ENCODE measurements at places on chromosomes 3 and 15.

- DNase-seq = no peak
Measured at GRCh38 chr3:52396011-52396906, 48.6 kb downstream of the SEMA3G start.

GRCh38 chr3:45985532-45986302, 9.9 kb downstream of the FYCO1 start:
- no peak for DNase-seq

DNA sequence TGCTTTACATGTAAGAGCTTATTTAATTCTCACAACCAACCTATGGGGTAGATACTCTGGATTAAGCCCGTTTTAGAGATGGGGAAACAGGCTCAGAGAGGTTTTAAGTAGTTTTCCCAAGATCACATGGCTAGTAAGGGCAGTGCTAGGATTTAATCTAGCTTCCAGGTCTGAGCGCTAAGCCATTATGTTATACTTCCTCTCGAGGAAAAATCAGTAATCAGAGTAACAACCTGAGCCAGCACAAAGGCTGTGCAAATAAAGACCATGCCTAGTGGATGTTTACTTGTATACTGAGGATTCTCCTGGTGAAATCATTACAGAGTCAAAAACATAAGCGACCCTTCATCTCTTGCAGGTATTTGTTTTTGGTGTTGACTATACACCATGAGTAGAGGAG, 9.0 kb downstream of the FSTL1 start:
- DNase-seq = no peak

DNA sequence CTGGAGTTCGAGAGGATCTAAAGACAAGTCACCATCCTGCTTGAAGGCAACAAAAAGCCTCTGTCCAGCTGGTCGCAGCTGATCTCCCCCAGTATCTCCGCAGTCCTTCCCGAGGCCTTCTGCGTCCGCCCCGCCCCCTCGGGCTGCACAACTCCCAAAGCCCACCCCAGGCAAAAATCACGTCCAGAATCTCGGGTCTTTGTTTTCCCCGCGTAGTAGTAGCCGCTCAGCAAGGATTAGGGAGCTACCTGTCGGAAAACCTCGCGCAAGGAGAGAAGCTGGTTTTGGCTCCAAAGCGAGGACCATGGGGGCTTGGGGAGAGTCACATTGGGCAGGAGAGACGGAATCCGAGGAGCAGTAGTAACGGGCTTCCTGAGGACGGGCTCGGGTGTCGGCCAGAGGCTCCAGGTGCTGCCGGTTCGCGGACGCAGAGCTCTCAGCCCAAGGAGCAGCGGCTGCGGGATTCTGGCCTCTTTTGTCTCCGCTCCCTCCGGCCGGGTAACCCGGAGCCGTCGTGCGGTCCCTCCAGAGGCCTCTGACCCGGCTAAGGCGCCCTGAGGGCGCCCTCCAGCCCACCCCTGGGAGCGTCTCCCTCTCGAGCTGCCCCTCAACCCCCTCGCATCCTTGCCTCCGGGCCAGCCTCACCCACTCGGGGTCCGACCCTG, 401 bp downstream of the ZSCAN29 start:
- DNase-seq = peak; percentile 6

GRCh38 chr15:62515696-62516395, 350.8 kb upstream of the C2CD4B start:
- DNase-seq = no peak

GRCh38 chr15:69946870-69947269, 150.8 kb downstream of the TLE3 start:
- no peak for DNase-seq

DNA sequence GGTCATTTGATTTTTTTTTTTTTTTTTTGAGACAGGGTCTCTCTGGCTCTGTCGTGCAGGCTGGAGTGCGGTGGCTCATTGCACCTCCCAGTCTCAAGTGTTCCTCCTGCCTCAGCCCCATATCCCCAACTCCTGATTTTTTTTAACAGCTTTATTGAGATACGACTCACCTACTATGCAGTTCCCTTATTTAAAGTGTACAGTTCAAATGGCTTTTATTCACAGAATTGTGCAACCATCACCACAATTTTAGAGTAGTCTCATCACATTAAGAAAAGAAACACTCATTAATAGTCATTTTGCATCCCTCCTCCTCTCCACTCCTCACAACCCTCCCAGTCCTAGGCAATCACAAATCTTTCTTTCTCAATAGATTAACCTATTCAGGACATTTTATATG, 1.9 kb upstream of the TRA2B start:
- no peak for DNase-seq

DNA sequence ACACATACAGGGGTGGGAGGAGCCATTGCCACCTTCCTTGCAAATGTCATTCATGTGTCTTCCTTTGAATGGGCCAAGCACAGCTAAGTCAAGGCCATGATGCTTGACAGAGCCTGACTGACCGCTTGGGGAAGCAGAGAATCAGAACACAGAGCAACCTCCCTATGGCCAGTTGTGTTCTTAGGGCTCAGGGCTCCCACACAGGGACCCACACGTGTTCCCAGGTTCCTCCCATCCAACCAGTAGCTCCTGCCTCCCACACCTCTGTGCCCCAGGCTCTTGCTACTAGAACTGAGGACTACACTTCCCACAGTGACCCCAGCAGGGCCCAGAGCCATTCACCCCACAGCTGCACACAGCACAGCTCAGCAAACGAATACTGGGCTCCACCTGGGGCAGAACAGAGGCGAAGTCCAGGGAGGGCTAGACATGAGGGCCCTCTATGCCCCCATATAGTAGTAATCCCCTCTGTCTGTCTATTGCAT, 42.9 kb downstream of the KLF15 start:
- no peak for DNase-seq

DNA sequence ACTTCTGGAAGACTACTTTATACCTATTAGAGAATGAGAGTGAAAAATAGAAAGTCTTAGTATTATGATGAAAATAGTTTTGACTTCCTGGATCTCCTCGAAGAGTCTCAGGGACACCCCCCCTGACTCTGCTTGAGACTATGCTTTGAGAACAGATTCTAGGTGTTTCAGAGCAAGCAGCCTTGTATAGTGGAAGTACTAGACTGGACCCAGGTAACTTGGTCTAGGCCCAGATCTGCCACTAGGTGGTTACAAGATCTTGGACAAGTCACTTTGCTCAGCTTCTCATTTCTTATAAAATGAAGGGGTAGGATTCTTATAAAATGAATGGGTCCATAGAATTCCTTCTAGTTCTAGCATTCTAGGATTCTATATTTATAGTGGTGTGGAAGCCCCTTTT, 9.1 kb downstream of the ABHD5 start:
- no peak for DNase-seq

GRCh38 chr3:137765310-137766033, 1.4 kb downstream of the SOX14 start:
- DNase-seq = no peak

GRCh38 chr3:173139420-173139819, 1.6 kb downstream of the SPATA16 start:
- no peak for DNase-seq

- DNase-seq = no peak
Measured at GRCh38 chr3:152206243-152206760, 62.4 kb upstream of the MBNL1 start.

DNA sequence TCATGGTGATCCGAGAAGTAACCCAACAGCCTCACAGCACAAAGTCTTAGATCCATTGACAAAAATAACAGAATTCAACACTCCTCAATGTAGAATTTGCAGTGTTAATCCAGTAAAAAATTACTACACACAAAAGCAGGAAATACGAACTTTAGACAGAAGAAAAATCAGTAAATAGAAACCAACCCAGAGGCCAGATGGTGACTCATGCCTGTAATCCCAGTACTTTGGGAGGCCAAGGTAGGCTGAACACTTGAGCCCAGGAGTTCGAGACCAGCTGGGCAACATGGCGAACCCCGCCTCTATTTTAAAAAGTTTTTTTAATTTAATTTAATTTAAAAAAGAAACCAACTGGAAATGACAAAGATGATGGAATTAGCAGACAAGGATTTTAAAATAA, 36.1 kb downstream of the SELENOT start:
- no peak for DNase-seq

DNA sequence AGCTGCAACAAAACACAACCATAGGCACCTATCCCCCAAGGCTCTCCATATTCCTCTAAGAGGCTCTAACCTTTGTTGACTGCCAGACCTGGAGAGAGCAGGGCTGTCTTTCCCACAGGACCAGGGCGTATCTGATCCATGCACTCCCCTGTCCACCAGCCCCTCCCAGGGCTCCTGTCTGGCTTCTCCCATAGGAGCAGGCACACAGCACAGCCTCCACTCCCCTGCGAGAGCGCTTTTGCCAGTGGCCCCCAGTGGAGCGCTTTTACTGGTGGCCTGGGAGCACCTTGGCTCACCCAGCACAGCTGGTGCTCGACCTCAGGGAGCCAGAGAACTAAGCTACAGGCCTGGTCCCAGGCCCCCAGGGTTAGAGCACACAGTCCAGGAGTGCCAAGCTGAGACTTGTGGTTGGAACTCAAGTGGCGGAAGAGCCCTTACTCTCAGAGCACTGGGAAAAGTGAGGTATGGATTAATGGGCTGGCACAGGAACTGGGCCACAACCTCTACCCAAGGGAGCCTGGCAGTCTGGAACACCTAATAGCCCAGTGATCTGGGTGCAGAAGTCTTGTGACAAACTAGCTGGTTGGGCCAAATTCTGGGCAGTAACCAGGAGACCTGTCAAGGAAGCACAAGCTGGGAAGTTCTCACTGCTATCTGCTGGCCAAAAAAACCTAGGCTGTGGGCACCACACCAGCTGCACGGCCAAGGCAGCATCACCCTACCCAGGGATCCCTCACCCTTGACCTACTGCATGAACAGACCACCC, 79.6 kb downstream of the PPP2R3A start:
- DNase-seq = no peak

GRCh38 chr3:177352424-177352823, 155.1 kb upstream of the TBL1XR1 start:
- DNase-seq = no peak

DNA sequence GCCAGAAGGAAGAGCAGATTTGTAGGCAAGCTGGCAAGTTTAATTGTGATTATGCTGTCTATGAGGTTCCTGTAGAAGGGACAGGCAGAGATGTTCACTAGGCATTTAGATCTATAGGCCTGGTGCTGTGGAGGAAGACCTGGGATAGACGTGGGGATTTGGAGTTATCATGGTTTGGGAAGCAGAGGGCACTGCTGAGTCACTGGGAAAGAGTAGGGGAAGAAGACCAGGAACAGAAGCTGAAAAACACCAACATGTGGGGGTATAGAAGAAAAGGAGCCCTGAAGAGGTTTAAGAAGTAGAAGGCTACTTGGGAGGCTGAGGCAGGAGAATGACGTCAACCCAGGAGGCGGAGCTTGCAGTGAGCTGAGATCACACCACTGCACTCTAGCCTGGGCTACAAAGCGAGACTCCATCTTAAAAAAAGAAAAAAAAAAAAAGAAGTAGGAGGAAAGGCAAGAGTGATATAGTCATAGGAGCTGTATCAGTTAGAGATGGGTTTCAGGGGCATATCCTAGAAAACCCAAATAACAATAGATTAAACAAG, 19.3 kb downstream of the GRK7 start:
- DNase-seq = no peak

GRCh38 chr3:137763594-137763938, 549 bp upstream of the SOX14 start:
- no peak for DNase-seq

- DNase-seq = no peak
Measured at GRCh38 chr3:42497009-42497731, 5.3 kb upstream of the VIPR1 start.

Data from stimulated activated CD4-positive, alpha-beta T cell treated with anti-CD3 and anti-CD28 coated beads, Interleukin-2, amount 100 ng/mL, for 48 hours (primary cell).